ENCODE measurements at places on chromosomes 16 and 17.
A peak's percentile ranks its signal among the peaks of the same experiment; 100 is the strongest.

DNA sequence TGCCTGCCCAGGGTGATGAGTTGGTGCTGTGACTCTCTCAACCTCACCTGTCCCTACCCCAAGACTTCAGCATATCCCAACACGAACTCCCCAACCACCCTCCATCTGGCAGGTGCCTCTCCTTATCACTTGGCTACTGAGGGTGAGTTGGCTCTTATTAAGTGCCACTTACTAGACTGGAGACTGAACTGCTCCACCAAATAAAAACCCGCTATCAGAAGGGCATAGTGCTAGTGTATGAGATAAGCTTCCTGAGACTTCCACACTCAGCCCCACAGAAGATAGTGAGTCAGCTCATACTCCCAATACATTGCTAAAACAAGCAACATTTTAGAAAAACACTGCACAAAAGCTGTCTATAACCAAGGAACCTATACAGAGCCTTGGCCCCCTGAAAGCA lies 16.0 kb upstream of the CCL18 start:
- DNase-seq: no peak

GRCh38 chr16:79651363-79651762 lies 50.8 kb upstream of the MAF start:
- no peak for DNase-seq

DNA sequence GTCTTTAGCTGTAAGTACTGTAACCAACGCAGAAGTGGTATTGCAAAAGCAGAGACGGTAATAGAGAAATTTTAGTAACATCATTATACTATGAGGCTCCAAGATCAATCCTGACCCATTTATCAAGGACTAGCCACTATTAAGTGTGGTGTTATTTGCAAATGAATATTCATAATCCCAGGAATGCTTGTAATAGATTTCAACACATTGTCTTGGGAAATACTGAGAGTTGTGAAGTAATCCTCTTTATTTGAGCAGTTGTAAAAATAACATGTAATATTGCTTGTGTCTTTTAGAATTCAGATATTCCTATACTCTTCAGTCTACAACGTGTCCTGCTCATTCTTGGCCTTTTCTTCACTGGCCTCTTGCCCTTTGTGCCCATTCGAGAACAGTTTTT lies 46.4 kb downstream of the GDPD1 start:
- DNase-seq: no peak

- no peak for DNase-seq
Measured at GRCh38 chr16:47565454-47565853, 104.3 kb downstream of the PHKB start.

GRCh38 chr16:53357208-53357586 lies 77.1 kb upstream of the RBL2 start:
- no peak for DNase-seq

- DNase-seq: no peak
Measured at GRCh38 chr16:30439720-30440348, 5.8 kb downstream of the SEPHS2 start.

GRCh38 chr17:40364121-40364861 lies at the start of gene GJD3:
Gene GJD3, minus strand, starts transcription at chr17:40364737. Its CDS starts 922 bp downstream, at chr17:40363815.
- DNase-seq: peak; percentile 71

DNA sequence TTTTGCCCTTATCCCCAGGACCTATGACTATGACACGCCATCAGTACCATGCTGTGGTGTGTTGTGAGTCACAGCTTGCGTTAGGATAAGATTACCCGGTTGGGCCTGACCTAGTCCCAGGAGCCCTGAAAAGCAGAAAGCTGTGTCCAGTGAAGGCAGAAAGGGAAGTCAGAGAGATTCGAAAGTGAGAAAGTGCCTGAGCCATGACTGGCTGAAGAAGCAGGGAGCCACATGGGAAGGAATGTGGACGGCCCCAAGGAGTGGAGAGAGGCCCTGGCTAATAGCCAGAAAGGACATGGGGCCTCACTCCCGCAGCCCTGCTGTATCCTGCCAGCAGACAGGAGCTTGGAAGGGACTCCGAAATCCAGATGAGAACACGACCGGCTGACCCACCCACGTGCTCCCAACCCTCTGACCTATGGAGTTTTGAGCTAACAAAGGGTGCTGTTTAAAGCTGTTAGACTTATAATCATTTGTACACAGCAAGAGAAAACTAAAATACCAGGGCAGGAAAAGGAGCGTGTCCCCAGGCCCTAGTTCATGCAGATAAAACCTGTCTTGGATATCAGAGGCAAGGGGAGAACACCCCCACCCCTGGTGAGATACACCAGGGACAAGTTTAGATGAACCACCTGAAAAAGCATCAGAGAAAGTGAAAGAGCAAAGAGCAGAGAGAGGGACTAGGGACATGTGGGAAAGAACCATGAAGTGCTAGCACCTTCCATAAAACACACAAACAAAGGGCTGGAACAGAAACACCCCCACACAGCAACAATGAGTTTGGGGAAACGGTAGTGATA lies 115.3 kb downstream of the SLC39A11 start:
- no peak for DNase-seq
